ENCODE measurements at places on chromosomes 1 and 21. TPM values are rescaled to one million over a fixed set of nuclear protein-coding genes. Genes with fewer than 3 reads are reported as not detected.
A peak's percentile ranks its signal among the peaks of the same experiment; 100 is the strongest.

GRCh38 chr1:19254416-19254815, 2.8 kb downstream of the MRTO4 start:
- H3K36me3 ChIP-seq, result peaks cover 45% of the 10 kb centered on the region
- H3K4me1 ChIP-seq, result peaks cover 4% of the 10 kb centered on the region
- no peak overlapping the region for H3K27ac ChIP-seq
- no peak for DNase-seq
- H3K4me3 ChIP-seq, result peak overlapping the region; percentile 97
- H3K27me3 ChIP-seq, result no peaks in the 10 kb centered on the region

- no peaks in the 10 kb centered on the region for H3K4me1 ChIP-seq
- no peak overlapping the region for H3K27ac ChIP-seq
- no peaks in the 10 kb centered on the region for H3K27me3 ChIP-seq
- H3K36me3 ChIP-seq, result no peaks in the 10 kb centered on the region
- no peak overlapping the region for H3K4me3 ChIP-seq
These were observed 56.7 kb downstream of the SLX9 start for GRCh38 chr21:44996501-44996921.

GRCh38 chr21:28454564-28455252, 538.0 kb downstream of the LTN1 start:
- H3K36me3 ChIP-seq, result no peaks in the 10 kb centered on the region
- H3K27ac ChIP-seq, result no peak overlapping the region
- no peaks in the 10 kb centered on the region for H3K4me1 ChIP-seq
- no peak for DNase-seq
- no peak overlapping the region for H3K4me3 ChIP-seq

The C1orf94 gene
- 1.9 TPM for total RNA-seq

The BCL2L15 gene
- 0.53 TPM for total RNA-seq

GRCh38 chr1:165235155-165235776, 121.2 kb downstream of the LMX1A start:
- no peaks in the 10 kb centered on the region for H3K36me3 ChIP-seq
- no peaks in the 10 kb centered on the region for H3K4me1 ChIP-seq
- peaks cover 36% of the 10 kb centered on the region for H3K27me3 ChIP-seq
- peak overlapping the region; percentile 65 for H3K4me3 ChIP-seq

The LRRC53 gene
- total RNA-seq, result not detected

The PDZK1IP1 gene
- not detected for total RNA-seq
